ENCODE measurements at places on chromosomes 5 and 9.
A peak's percentile ranks its signal among the peaks of the same experiment; 100 is the strongest.

GRCh38 chr5:172939071-172939470, 20.2 kb upstream of the RPL26L1 start:
- DNase-seq, result no peak

- no peak for DNase-seq
Measured at GRCh38 chr9:134995792-134996120, 78.0 kb upstream of the FCN1 start.

DNA sequence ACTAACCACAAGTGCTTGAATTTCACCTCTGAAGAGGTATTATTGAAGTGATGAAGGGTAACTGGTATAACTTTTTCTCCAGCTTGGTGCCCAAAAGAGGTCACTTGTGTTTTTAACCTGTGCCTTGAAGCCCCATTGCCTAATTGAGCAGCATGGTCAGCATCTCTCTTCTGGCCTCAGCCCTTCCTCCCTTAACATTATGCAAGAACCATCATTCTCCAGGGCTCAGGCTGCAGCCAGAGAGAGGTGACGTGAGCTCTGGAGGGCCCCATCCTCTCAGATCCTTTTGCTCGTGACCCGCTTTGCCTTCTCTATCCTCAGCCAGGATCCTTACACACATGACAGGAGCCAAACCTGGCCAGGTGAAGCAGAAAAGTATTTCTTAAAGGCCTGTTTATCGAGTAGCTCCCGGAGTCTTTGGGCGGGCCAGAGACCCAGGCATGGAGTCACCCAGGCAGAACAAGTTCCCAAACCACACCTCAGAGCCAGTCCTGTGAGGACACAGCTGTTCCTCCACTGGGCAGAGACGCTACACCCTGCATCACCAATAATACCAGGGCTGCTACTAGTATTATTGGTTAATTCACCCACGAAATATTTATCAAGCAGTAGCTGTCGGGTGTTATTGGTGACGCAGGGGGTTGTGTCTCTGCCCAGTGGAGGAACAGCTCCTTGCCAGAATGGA, 29.6 kb upstream of the BOD1 start:
- DNase-seq, result no peak

GRCh38 chr9:34717996-34718614, 8.2 kb upstream of the CCL21 start:
- no peak for DNase-seq

DNA sequence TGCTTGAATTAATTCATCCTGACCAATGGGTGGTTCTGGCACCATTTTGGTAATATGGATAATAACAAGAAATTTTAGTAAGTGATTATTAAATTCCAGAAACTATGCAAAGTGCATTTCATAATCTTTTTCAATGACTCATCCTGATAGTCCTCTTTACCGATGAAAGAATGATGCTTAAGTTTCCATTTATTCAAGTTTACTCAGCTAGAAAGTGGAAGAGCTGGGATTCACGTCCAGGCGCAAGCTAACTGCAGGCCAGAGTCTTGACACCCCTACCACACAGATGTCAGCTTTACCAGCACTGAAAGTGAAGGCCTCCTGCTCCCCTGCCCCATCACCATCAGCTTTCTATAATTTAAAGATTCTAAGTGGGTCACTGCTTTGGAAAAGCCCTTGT, 493.5 kb upstream of the WWC1 start:
- DNase-seq, result no peak

- no peak for DNase-seq
Measured at GRCh38 chr5:126718236-126718868, 58.6 kb upstream of the LMNB1 start.

DNA sequence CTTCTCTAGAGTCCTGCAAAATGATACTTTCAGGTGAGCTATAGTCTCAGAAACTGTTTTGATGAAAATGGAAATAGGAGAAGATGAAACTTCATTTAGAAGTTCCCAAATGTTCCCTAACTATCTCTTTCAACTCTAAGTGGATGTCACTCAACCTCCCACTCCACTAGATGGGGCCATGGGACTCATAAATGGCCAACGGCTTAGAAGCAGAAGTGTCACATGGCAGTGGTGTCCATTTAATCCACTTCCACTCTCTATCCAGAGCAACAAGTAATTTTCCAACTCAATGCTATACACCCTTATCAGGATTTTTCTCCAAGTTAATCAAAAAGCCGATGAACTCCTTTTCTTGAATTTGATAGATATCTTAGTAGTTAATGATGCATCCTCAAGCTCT, 295.7 kb downstream of the EDIL3 start:
- DNase-seq, result no peak

GRCh38 chr5:72556351-72557166, 49.3 kb upstream of the ZNF366 start:
- DNase-seq, result peak; percentile 21

DNA sequence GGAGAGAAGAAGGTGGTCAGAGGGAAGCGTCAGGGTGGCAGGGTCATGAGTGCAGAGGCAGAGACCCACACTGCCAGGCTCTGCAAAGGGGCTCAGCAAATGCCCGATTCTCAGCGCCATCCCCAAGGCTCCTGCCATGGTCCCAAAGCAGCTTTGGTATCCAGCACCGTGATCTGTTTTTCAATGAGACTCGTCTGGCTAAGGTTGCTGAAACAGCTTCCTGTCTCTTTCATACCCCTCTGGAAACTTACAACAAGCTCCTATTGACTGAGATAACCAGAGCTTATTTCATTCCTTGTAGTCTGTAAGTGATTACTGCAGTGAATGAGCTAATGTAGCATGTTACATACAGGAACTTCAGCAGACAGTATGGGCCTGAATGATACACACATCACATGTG, 568.6 kb upstream of the DAP start:
- no peak for DNase-seq

GRCh38 chr5:169265888-169266287, 35.1 kb downstream of the SLIT3 start:
- DNase-seq, result no peak

DNA sequence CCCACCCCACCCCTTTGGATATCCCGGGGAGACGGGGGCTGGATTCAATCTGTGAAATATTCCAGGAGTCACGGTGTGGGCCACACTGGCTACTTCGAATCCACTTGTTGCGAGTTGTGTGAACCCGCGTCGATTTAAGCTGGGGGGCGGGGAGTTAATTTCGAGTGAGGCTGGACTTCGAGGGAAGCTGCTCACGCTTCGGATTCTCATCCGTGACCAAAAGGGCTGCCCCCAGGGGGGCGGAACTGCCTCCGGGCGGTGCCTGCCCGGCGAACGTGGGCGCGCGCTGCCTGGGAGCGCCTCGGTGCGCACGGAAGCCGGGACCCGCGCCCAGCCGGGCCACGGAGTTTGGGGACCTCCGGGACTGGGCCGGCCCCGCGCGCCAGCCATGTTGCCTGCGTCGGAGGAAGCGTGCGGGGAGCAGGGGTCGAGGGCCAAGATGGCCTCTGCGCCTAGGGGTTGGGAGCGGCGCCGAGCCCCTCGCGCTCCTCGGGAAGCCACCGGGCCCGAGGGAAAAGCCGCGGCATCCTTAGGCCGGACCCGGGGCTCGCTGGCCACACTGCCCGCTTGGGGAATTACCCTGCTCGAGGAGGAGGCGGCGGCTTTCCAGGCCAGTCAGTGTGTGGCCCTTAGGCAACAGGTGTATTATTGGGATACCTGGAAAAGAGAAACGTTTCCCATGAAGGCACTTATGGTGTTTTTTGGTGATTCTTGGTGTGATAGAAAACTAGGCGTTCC, 975 bp downstream of the OCLN start:
- DNase-seq, result no peak

GRCh38 chr5:116375926-116376325, 198.7 kb downstream of the SEMA6A start:
- DNase-seq, result no peak

DNA sequence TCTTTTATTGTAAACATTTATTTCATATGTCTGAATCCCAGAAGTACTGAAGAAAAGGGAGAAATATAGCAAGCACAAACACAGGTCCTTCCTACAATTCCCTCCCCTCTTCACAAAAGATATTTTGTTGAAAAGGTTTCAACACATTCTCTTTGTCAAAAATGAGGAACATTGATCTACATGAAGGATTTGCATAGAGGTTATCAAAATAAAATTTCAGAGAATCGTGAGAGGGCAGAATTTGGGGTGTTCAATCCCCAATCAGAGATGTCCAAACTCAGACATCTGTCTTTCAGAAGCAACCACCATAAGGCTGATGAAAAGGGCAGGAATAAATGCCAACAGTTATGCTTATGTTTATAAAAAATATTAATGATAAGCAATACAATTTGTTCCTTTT, 69.2 kb downstream of the MARCHF3 start:
- DNase-seq, result no peak

GRCh38 chr5:92769978-92770377, 811.0 kb downstream of the NR2F1-AS1 start:
- DNase-seq, result no peak

DNA sequence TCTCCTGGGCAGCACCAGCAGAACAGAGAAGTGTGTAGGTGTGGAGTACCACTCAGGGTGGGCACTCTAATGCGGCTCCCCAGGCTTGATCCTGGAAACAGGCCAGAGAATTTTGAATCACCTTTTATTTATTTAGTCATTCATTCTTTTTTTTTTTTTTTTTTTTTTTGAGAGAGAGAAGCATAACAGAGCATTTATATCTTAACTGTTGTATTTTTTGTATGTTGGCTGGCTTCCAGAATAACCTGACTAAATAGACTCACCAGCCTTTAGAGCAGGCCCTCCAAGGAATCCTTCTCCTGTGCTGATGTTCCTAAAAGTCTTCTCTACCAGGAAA, 153.4 kb downstream of the PIK3R1 start:
- DNase-seq, result no peak

GRCh38 chr9:38619556-38620447, 594 bp downstream of the ANKRD18A start:
- no peak for DNase-seq

DNA sequence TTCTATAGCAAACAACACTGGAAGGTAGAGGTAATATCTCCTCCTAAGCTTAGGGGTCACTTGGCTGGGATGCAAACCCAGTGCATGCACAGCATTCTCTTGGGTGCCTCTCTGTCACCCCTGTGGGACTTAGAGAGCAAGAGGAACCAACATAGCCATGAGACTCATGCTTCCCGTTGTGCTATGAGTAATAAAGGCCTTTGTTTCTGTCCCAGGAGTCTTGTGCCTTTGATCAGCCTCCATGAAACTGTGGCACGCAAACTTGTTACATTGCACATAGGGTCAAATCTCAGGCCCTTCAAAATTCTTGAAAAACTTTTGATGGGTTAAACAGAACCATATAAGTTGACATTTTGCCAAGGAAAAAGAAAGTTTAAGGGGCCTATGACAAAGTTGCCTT, 272.8 kb downstream of the TAF11L14 start:
- DNase-seq, result no peak

Data from stimulated activated CD8-positive, alpha-beta memory T cell treated with anti-CD3 and anti-CD28 coated beads, Interleukin-15, amount 100 ng/mL, for 48 hours (primary cell).